MV-4-11 (cell line): ENCODE measurements at places on chromosomes 2 and 18.

GRCh38 chr2:112054847-112055729 is at the start of gene TMEM87B:
Gene TMEM87B, plus strand, starts transcription at chr2:112055269. Its CDS starts 323 bp downstream, at chr2:112055592.
- DNase-seq: peak; percentile 89

DNA sequence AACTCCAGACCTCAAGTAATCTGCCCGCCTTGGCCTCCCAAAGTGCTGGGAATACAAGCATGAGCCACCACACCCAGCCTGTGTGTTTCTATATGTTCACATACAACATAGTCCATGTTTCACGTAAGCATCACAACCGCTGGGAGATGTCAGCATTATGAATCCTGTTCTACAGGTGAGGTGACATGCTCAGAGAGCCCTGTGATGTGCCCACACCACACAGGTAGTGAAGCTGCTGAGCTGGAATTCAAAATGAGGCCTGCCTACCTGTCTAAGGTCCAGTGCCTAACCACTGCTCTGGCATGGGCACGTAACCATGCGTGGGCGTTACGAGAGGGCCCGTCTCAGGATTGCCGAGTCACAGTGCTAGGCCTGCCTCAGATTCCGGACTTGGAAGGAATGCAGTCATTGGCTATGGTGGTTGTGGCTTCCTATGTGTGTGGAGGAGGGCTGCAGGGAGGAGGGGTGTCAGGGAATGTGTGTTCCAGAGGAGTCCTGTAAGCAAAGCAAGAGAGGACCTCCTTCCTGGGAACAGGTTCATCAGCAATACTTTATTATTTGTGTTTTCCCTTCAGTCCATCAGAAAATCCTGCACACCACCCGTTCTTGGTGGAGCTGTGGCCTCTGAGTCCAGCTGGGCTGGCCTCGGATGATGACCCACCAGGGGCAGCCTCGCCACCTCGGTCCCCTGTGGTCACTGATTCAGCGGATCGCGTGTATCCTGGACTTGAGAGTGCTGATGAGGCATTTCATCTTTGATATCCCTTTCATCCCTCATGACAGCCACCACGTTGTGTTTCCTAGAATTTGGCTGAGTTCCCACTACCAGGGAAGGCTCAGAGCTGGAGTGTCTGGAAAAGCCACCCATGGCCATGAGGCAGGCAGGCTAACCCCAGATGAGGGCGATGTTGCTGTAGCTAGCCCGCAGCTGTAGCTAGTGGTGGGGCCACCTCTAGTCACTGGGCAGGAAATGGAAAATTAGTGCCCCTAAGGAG is 31.1 kb downstream of the HK2 start:
- no peak for DNase-seq

DNA sequence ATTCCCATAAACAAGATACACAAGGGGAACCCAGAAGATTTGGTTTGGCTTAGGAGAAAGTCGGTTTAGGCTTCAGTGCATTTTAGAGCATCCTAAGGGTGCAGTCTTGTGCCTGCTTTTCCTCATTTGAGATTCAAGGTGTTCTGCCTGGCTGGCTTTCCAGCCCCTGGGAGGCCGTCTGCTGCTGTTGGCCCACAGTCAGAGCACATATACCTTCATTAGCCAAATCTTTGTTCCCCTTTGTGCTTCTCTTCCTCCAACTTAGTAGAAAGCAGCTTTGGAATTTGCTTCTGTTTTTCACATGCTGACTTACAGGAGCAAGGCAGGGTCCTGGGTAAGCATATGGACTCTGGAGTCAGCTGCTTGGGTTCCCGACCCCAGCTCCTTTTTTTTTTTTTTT is 477.1 kb upstream of the TCF4 start:
- no peak for DNase-seq

- no peak for DNase-seq
Observed at GRCh38 chr2:71930049-71930681, 217.5 kb downstream of the CYP26B1 start.

DNA sequence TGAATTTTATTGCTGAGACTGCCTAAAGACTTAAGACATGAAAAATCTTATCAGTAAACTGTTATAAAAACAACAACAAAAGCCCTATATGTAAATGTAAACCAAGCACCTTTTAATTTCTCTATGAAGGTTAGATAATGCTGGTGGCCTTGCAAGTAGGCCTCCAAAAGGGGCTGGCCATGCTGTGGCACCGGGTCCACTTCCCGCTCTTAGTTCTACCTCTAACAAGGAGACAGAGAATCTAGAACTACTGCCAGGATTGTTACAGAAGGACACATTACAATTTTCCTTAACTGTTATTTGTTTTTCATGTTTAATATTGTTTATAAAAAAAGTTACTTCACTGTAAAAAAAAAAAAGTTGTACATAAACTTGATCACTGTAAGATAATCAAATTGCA is 49.0 kb downstream of the UGP2 start:
- DNase-seq: no peak

DNA sequence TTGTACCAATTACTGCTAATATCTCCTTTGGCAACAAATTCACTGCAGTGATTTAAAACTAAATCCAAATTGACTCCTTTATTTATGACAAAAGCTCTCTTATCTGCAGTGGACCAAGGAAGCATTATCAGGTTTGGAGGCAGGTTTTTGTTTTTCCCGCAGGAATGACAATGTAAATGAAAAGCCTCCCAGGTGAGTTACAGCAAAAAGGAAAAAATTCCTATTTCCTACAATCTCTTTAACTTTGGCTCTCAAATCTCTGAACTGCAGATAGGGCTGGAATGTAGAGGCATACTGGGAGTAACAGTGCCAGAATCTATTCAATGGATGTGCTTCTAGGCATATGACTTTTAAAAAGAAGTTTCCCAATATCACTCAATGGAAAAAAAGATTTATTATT is 28.9 kb upstream of the LRP2 start:
- DNase-seq: no peak

- DNase-seq: no peak
Observed at GRCh38 chr2:171610824-171611223, 76.4 kb upstream of the DYNC1I2 start.

DNA sequence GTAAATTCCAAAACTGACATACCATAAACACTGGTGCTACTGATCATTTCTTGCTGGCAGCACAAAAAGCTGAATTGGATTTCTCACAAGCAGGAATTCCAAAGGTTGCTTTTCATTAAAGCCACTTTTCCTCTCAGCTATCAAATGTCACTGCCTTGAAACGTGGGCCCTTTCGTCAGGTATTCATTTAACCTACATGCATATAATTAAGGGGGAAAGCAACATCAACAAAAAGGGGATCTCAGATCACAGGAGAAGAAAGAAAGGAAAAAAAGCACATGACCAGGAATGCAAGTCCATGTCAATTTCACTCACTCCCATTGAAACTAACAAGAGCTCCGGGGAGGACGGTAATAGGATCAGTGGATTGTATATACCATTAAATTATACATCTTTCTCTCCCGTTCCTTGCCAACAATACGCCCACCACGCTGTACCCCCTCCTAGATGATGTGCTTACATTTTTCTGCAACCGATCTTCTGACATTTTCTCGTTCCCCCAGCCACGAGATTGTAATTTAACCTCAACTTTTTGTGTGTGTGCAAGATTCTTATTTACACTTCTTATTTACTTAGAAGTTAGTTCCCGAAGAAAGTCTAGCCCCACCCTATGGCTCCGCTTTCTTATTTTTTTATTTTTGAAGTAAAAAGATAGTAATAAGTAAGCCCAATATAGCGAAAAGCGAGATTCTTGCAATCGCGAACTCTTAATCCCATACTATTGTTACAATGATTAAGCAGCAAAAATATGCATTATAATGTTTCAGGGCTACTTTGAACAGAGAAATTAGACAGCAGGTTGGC is 725 bp downstream of the FIGN start:
- no peak for DNase-seq

DNA sequence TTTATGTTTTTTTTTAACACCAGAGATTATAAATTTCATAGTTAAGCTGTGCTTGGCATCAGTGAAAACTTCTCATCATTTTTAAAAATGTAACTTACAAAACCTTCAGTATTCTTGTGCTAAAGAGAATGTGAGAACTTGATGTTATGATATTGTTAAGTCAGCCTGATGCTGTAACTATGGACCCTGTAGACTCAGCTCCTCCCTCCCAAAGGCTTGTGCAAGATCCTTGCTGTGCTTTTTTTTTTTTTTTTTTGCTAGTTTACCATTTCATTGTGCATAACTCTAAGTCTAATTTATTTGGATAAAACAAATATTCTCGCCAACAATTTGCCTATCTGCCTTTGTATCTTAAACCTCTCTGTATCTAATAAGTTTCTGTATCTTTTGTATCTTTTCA is 12.9 kb upstream of the TFPI start:
- DNase-seq: no peak

DNA sequence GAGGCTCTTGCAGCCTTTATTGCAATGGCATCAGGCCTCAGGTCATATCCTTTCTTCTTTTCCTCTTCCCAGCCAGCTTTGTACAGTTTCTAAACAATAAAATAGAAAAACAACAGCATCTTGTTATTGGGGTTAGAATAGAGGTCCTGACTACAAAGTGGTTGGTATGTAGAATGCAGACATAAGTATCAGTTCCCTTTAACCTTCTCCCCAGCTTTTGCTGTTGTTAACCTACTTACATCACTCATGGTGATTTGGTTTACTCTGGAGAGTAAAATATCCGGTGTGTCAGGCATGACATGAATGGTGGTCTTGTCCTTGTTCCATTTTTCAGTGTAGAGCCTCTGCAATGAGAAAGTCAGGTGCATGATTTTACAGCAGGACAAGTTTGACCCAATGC is 69.8 kb downstream of the NEB start:
- peak; percentile 17 for DNase-seq

- no peak for DNase-seq
Observed at GRCh38 chr2:66984864-66985263, 412.3 kb upstream of the ETAA1 start.

- no peak for DNase-seq
Observed at GRCh38 chr2:24054366-24055010, 4.9 kb downstream of the FKBP1B start.

DNA sequence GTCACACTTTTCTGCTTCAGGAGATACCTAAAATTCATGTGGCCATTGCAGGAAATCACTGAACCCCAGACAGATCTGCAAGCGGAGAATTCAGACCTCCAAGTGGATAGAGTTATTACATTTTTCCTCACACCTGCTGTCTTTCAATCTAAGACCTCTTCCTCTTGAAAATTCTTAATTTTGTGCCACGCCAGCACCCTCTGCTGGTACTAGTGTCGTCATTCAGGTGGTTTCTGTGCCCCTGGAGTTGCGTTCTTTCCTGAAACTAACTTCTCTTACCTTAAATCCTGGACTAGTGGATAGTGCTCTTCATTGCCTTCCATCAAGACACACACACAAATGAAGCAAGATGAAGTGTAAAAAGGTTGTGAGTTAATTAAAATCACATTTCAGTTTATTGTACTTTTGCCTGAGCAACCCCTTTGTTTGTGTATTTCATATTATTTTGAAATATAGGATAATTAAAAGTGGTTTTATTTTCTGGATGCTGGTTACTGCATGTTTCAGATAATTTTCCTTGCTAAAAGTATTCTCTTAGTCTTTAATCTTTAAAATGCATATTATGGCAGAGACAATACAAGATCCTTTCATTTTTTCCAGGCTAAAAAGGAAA is 1.6 kb upstream of the DNER start:
- DNase-seq: peak; percentile 9

DNA sequence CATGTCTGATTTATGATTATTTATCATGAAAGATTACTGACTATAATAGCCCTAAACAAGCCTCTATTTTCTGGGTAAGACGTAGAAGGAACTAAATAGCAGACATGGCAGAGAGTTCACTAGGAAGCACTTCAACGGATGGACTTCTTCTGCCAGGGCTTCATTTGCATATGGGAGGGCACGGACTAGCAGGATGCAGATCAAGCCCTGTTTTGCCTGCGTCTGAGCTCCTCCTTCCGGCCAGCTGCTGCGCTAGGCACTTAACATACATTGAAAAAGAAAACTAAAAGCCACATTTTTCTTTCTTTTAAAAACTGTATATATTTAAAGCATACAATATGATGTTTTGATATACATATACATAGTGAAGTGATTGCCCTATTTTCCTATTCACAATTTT is 340.0 kb upstream of the MEX3C start:
- peak; percentile 83 for DNase-seq

GRCh38 chr2:96762529-96763311 is 2.0 kb downstream of the CNNM4 start:
- no peak for DNase-seq

DNA sequence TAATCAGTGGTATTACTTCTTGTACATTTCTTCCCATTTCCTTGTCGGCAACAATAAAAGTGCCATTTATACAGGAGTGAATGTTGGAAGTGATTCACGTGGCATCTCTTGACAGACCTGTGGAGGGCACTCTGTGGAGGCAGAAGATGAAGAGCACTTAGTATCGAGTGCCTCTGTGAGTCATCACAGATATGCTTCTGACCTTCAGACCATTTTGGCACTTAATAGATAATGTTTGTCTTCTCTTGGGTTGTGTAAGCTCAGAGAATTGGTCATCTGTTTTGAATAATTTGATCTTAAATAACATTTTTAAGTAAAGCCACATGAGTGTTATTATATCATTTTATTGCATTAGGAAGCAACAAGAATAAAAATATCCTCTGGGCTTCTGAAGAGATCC is 305.5 kb downstream of the PTPRM start:
- no peak for DNase-seq

DNA sequence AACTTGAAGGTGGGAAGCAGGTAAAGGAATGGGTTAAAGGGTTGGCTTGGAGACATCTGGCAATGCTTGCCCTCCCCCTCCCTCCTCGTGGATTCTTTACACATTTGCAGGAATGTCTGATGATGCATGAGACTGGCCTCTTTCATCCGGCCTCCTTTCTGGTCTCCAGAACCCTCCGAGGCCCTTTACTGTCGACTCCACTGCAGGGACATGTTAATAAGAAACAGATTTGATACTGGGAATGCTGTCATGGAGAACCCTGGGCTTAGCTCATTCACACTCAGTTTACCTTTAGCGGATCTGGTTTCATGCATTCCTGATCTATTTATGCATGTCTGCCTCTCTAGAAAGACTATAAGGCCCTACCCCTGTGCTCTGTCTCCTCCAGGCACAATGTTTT is 238.7 kb downstream of the TGIF1 start:
- DNase-seq: no peak

DNA sequence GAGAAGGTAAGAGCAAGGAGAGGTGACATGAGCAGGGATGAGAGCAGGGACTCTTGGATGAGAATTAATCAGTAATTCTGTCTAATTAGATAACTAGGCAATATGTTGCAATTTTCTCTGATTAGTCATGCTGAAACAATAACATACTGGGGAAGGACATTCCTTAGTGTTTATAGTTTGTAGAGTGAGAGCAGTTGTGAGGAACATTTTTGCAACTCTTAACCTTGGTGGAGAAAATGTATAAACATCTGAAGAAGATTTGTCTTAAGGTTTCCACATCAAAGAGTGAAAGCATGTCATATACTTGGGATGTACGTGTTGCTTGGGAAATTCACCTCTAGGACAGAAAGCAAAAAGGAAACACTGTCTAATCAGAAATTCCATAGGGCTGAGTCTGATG is 955.4 kb upstream of the FANCL start:
- no peak for DNase-seq

GRCh38 chr2:197007716-197008628 is 81.5 kb upstream of the PGAP1 start:
- DNase-seq: no peak

- no peak for DNase-seq
Observed at GRCh38 chr18:57389271-57389670, 36.9 kb downstream of the ST8SIA3 start.

GRCh38 chr18:32372381-32373061 is 98.2 kb downstream of the GAREM1 start:
- no peak for DNase-seq
